ENCODE measurements at places on chromosomes 7 and 10.
A peak's percentile ranks its signal among the peaks of the same experiment; 100 is the strongest.

- no peak for DNase-seq
Measured at GRCh38 chr7:51346126-51346525, 29.5 kb upstream of the COBL start.

- no peak for DNase-seq
Measured at GRCh38 chr7:102272917-102273748, 13.5 kb upstream of the SH2B2 start.

- peak; percentile 93 for DNase-seq
Measured at GRCh38 chr10:12605580-12606405, 256.4 kb downstream of the CAMK1D start.

DNA sequence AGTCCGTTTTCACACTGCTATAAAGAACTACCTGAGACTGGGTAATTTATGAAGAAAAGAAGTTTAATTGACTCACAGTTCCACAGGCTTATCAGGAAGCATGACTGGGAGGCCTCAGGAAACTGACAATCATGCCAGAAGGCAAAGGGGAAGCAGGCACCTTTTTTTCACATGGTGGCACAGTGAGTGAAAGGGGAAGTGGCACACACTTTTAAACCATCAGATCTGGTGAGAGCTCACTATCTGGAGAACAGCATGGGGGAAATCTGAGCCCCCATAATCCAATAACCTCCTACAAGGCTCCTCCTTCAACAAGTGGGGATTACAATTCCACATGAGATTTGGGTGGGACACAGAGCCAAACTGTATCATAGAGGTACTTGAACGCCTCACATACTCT lies 30.0 kb downstream of the AGR3 start:
- peak; percentile 15 for DNase-seq
